ENCODE measurements at places on chromosomes 1 and 21.
A peak's percentile ranks its signal among the peaks of the same experiment; 100 is the strongest.

DNA sequence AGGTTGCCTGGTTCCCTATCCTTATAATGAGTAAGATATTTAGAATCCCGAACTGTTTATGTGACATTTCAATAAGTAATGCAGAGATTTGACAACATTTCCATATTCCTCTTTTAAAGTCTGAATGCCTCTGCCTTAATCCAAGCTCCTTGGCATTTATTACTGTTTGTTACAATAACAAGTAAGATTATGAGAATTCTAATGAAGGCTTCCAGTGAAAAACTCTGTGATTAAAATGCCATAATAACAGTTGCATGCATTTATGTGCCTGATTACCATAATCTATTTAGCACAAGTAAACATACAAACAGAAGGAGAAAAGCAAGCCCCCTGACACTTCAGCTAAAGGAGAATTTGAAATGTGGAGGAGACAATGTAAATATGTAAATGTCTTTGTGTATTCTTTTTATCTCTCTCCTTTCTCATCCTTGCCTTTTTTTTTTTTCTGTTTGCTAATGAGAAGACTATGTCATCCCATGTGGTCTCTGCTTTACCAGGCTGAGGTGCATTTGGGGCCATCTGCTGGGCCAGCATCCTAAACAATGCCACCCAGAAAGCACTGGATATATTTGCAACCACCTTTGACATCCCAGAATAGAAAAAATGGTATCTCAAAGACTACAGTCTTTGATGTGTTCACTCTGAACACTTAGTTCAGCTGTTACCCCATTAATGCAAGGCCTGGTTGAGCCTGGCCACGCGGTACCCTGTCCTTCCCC lies 17.2 kb upstream of the OLIG2 start:
- no peak for DNase-seq

GRCh38 chr1:155990005-155990739 lies 11.8 kb upstream of the ARHGEF2 start:
- no peak for DNase-seq

DNA sequence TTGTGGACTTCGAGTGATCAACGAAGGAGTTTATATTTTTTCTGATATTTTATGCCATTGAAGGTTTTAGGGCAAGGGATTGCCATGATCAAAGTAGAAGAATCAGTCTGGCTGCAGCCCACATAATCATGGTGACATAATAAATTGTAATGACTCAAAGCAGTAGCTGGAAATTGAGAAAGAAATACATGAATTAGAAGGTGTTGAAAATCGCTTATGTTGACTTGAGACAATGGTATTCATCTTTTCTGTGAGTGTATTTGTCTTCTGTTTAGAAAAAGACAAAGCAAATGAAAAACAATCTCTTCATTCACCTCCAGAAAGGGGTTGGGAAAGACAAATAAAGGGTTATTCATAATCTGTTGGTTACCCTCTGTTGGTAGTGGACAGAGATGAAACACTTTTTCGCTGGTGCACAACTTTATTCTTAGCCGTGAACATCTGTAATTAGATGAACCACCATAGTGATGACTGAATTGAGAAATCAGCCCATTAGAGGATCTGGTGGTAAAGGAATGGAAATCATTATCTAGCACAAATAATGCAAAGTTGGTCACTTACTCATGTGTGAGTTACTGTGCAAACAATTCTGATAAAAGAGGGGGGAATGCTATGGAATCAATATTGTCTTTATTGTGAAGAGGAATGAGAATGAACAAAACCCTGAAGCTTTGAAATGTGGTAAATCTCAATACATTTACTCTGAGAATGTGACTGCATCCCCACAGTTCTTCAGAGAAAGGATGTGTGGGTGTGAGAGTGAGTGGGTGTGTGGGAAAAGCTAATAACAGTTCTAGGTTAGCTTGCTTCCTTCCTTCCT lies 121.8 kb downstream of the NTNG1 start:
- DNase-seq, result no peak

DNA sequence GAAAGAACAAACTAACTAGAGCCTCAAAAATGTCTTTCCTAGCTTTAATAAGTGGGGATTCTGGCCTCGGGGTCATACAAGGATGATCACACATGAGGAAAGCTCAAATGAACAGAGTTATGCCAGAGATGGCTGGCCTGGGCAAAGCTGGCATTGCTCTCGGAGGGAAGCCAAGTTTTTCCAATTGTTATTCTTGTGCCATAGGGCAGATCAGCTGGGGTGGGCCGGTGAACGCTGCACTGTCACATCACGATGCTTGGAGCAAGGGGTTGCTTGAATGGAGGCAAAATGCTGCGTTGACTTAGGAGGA lies 75.9 kb upstream of the LYST start:
- no peak for DNase-seq

GRCh38 chr1:23854568-23854967 lies 13.5 kb downstream of the FUCA1 start:
- DNase-seq, result no peak

GRCh38 chr1:211641942-211642341 lies 33.5 kb downstream of the NEK2 start:
- no peak for DNase-seq

- no peak for DNase-seq
Measured at GRCh38 chr1:59743324-59744091, 71.2 kb upstream of the HOOK1 start.

- DNase-seq, result no peak
Measured at GRCh38 chr1:209176866-209177430, 406.6 kb upstream of the CAMK1G start.

DNA sequence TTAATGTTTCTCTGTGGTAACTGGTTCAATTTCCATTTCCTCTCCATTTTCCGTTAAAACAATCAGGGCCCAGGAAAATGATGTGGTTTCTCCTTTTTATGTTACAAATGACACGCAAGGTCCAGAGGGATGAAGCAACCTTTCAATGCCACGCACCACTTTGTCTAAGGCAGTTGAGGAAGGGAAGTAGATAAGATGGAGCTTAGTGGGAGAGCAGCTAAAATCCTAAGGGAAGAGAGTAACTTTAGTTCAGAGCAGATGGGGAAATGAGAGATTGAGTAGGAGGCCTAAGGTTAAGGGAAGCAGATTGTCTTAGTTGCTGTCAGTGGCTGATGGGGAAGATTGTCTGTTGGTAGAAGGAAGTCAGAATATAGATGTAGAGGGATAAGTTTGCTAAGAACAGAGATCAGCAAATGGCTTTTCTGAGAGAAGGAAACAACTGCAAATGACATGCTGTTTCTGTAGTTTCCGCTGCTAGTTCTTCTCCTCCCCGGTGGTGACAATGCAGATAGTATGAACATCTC lies 660 bp downstream of the CD1C start:
- no peak for DNase-seq

DNA sequence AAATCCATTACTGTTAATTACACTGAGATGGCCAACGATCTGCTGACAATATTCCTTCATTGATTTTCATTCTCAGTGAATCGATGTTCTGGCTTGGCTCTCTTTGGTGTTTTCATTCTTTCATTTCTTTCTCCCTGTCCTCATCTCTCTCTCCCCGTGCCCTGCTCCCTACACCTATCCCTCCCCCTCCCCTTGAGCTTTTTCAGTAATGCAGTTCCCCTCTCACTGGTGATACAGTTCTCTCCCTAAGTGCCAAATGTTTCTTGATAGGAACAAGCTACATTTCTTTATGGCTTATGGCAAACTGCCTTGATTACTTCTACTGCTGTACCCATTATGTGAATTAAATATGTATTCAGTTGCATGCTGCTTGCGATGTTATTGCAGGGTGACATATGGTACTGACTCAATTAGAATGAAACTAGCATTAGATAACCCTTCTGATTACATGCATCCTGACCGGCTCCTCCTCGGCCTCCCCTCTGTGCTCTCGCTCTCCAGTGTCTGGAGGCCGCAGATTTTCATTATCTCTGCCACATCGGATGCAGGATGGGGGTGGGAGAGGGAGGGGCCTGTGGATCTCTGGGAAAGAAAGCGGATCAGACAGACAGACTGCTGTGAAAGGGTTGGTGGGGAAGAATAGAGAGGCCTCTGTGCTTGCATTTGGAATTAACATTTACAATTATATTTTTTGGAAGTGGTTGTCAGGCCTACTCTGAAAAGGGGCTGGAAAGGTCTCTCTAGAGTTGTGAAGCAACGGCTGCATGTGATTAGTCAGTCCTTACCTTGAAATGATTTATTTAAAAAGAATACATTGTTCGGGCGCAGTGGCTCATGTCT lies 130.9 kb downstream of the PBX1 start:
- DNase-seq, result no peak

GRCh38 chr1:154342836-154343472 lies 17.6 kb downstream of the ATP8B2 start:
- peak; percentile 60 for DNase-seq

GRCh38 chr1:7572654-7573152 lies 198.4 kb upstream of the VAMP3 start:
- no peak for DNase-seq

DNA sequence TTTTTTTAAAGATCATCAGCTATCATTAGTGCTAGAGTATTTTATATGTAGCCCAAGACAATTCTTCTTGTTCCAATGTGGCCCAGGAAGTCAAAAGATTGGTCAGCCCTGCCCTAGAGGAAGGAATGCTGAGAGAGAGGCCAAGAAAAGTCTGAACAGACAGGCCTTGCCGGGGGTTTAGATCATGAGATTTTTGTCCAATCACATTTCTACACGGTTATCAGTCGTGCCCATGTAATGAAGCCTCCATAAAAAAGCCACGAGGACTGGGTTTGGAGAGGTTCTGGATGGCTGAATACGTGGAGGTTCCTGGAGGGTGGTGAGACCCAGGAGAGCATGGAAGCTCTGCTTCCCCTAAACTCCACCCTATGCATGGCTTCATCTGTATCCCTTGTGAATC lies 24.3 kb upstream of the ENO1 start:
- DNase-seq, result no peak

GRCh38 chr1:246569248-246570238 lies 3.3 kb downstream of the CNST start:
- DNase-seq, result no peak

DNA sequence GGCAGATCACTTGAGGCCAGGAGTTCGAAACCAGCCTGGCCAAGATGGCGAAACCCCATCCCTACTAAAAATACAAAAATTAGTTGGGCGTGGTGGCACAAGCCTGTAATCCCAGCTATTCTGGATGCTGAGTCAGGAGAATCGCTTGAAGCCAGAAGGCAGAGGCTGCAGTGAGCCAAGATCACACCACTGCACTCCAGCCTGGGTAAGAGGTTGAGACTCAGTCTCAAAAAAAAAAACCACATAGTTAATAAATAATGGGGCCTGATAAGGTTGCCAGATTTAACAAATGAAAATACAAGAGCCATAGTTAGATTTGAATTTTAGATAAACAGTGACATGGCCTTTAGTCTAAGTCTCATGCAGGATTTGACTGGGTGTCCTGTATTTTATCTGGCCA lies 175.7 kb downstream of the ZZZ3 start:
- DNase-seq, result no peak

DNA sequence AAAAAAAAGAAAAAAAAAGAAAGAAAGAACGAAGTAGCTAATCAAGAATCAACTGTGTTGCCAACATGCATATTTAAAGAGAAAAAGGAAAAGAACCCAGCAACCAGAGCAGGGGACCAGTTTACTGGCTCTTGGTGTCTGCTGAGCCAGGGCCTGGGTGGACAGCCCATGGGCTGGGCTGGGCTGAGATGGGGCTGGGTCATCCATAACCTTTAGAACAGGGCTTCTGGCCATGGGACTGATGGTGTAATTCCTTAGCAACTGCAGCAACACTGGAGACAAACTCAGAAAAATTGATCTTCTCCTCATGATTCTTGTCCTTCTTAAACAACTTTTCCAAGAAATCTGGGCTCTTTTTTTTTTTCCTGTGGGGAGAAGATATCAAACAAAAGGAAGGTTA lies 10.5 kb downstream of the S100A7A start:
- no peak for DNase-seq

- DNase-seq, result no peak
Measured at GRCh38 chr21:42959728-42960127, 14.6 kb upstream of the PKNOX1 start.

DNA sequence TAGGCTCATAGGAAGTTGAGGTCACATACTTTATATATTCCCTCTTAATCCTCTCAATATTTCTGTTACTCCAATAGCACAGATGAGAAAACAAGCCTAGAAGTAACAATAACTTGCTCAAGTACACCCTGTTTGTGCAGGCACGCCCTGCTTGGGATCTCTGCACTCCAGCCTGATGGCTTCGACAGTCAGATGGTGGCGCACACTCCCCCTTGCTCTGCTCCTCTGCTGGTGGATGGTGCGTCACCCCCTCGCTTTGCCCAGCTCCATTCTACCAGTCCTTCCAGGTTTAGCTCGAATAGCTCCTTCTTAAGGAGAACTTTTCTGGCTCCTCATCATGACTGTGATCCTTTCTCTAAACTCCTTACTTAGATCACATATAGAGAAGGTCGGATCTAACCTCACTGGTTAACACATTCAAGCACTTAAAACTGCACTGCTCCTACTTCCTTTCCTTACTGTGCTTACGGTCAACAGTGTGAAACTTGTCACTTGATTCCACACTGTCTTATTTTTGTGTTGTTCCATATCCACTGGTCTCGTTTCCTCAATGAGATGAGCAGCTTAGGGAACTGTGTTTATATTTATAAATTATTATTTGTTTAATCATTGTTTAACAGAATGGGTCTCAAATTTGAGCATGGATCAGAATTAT lies 3.0 kb downstream of the TSPAN2 start:
- no peak for DNase-seq

DNA sequence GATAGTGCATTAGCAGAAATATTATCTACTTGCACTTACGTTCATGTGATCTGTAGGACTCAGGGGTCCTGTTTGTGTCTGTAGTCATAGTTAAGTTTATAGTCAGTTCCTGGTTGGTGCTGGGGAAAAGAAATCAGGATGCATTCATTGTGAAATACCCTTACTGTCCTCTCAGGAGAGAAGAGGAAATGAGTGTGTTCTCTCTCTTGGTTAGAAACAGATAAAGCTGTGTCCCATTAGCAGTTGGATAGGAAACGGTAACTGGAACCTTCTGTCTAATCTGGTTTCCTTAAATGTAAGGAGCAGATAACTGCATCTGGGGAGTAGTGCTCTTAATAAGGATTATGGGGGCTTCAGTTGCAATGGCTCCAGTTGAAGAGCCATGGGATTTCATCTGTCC lies 8.9 kb downstream of the SDCCAG8 start:
- no peak for DNase-seq

DNA sequence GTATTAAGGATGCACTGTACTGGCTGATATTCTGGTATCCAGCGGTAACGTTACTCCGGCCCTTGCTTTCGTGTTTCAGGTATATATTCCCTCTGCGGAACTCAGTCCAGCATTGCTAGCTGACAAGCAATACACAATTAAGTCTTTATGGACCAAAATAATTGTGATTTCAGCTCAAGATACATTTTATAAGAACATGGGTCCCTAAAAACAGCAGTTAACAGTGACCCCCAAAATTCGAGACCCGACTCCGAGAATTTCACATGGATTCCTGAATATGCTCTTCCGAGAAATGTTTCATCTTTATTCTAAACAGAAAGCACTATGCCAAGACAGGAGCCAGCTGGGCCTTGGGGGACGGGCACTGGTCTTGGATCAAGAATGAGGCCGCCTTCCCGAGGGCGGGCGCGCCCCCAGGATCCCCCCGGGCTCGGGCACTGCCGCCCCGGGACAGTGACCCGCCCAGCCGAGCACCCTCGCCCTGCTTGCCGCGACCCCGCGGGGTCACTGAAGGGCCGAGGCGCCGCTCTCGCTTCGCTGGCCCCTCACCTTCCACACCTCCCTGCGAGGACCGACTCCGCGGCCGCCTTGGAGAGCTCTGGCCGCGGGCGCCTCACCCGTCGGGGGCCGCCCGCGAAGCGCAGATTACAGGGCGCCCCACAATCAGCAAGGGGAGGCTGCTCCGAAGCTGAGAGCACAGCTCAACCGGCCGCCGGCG lies 610 bp downstream of the SCYL3 start:
- DNase-seq, result no peak

Data from stimulated activated CD8-positive, alpha-beta memory T cell treated with anti-CD3 and anti-CD28 coated beads, Interleukin-2, amount 100 ng/mL, for 48 hours (primary cell).